ENCODE measurements at places on chromosomes 16 and 17.

GRCh38 chr16:87619360-87620200, 17.3 kb downstream of the JPH3 start:
- DNase-seq, result no peak

DNA sequence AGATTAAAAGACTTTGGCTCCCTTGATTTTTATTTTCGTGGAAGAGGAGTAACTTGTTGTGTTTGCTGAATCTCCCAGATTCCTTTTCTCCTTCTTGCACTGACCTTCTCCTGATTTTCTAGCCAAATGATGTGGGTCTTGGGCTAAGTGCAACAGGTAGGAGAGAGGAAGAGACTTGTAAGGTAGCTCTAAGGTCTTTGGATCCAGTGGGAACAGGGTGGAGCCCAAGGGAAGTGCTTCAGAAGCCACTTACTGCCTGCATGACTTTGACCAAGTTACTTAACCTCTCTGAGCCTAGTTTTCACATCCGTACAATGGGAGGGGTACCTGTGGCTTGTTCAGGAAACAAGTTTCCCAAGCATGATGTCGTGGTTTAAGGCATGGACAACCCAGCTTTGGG, 111.3 kb upstream of the IRX3 start:
- no peak for DNase-seq

DNA sequence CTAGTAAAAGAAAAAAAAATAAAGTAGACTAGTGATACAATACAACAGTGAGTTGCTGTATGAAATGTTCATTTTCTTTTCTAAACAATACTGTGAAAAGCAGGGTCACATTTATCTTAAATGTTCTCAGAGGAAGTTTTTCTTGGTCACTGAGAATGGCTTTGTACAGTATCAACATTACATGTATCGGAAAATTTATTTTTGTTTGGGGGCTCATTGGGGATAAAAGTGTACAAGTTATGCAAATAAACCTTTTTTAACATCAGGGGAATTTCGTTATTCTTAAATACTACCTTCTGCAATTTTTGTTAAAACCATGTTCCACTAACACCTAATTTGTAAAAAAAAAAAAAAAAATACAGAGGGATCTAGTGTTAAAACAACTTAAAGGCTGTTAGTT, 8.7 kb upstream of the ZNF594 start:
- no peak for DNase-seq

DNA sequence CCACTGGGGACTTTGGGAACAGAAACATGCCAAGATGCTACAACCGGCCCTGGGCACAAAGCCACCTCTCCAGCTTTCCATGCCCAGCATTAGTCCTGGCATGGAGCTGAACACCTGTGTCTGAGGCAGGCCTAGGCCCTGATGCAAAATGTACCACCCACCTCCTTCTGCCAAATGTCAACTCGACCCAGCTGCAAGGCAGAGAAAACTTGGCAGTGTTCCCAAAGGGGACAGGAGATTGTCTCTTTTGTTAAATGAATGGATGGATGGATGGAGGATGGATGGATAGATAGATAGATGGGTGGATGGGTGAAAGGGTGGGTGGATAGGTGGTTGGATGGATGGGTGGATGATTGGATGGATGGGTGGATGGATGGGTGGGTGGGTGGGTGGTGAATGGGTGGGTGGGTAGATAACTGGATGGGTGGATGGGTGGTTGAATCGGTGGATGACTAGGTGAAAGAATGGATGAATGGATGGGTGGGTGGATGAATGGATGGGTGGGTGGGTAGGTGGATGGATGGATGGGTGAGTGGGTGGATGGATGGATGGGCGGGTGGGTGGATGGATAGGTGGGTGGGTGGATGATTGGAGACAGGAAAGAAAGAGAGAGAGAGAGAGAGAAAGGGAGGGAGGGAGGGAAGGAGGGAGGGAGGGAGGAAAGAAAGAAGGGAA, 73.4 kb upstream of the TNRC6C start:
- DNase-seq, result no peak

GRCh38 chr17:77375108-77375916, 234.5 kb downstream of the SEC14L1 start:
- DNase-seq, result no peak

GRCh38 chr16:19846436-19846835, 38.2 kb downstream of the GPRC5B start:
- DNase-seq, result no peak

DNA sequence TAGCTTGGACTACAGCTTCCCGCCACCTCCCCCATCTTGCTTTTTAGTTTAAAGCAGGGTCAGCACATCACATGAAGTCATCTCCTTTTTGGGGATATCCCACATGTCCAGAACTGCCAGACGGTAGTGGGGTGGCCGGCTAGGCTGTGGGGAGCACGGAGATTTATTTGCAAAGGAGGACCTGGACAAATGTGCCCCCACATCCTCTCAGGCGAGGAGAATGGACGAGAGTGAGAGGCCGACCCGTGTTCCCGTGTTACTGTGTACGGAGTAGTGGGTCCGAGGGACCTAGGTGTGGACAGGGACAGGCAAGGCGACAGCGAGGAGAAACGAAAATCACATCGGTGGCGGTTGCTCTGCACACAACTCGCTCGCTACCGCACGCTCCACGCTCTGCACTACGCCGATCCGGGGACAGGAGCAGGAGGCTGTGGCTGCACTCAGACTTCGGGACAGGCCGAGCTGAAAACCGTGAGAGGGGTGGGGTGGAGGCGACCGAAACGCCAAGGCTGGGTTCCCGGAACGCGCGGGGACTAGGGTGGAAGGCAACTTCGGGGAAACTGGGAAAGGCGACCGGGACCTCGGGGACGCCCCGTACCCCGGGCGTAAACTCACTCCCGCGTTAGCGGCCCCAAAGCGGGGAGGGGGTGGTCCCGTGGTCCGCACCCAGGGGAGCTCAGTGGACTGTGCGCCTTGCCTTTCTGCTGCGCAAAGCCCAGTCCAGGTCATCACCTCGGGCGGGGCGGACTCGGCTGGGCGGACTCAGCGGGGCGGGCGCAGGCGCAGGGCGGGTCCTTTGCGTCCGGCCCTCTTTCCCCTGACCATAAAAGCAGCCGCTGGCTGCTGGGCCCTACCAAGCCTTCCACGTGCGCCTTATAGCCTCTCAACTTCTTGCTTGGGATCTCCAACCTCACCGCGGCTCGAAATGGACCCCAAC, at the start of gene MT1A:
MT1A (plus strand) TSS at position 853 of the 937 bp plus-strand sequence; CDS start at position 926, 73 bp downstream.
- DNase-seq, result no peak

DNA sequence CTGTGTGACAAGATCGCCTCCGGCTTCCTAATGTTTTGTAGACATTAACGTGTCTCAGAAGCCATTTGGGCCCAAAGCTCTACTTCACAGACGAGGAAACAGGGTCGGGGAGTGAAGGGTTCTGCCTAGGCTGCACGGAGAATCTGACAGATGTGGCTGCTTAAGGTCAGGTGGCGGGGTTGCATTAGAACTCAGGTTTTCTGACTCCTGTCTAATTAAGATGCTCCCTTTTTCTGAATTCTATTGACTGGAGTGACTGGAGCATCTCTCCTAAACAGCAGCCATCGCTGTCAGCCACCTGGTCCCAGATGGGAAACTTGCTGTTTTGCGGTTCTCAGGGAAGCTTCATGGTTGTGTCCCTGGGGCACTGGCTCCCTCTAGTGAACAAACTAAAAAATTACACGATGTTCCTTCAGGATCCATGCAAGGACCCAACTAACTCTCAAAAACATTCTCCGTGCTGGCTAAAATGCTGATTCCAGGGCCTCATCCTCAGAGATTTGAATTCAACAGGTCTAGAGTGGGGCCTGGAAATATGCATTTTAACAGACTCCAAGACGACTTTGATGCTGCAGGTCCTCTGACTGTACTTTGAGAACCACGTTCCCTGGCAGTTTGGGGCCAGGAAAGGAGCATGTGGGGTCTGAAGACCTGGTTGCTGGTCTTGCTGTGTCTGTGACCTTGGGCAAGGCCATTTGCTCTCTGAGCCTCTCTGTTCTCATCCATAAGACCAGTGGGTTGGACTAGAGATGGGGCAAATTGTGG, 117.4 kb downstream of the IRF8 start:
- DNase-seq, result no peak

DNA sequence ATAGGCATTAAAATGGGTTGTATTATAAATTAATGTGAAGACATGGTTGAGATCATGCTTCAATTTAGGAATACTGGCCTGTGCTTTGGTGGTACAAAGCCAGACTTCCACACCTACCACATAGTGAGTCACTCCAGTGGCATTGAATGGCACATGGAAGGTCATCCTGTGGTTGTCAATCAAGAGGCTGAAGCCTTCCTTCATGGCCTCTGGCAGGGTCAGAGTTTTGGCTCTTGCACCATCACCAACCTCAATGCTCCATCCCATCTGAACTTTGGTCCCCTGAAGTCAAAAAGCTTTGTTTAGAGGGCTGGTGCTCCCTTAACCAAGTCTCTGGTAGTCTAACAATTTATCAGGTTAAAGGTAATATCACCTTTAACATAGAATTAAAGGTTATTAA, 6.1 kb downstream of the ZP2 start:
- DNase-seq, result no peak

DNA sequence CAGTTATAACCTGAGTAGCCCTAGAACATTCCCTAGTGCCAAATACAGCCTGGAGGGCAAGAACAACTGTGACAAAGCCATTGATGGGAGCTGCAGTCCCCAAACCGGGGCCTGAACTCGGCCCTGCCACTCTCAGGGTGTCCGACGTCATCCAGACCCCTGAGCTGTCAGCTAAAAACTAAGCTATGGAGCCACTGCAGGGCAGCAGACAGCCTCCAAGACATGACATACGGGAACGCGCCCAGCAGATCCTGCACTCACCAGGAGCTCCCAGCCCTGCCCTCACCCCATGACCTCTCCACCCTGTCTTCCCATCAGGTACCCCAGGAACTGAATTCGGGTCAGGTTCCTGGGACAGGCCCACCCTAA, 28.4 kb downstream of the KDM8 start:
- no peak for DNase-seq

Measured in vagina (tissue), 2 donors.